Cardiac fibroblast (primary cell): ENCODE measurements at places on chromosomes 3 and 15.

DNA sequence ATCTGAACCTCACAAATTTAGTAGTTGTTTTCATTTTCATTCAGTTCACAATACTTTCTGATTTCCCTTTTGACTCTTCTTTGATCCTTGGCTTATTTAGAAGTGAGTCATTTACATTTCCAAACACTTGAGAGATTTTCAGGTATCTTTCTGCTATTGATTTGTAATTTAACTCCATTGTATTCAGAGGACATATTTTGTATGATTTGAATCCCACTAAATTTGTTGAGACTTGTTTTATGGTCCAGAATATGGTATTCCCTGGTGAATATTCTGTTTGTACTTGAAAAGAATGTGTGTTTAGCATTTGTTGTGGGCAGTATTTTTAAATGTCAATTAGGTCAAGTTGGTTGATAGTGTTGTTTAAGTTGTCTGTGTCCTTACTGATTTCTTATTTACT, 29.6 kb downstream of the FAN1 start:
- DNase-seq = no peak

DNA sequence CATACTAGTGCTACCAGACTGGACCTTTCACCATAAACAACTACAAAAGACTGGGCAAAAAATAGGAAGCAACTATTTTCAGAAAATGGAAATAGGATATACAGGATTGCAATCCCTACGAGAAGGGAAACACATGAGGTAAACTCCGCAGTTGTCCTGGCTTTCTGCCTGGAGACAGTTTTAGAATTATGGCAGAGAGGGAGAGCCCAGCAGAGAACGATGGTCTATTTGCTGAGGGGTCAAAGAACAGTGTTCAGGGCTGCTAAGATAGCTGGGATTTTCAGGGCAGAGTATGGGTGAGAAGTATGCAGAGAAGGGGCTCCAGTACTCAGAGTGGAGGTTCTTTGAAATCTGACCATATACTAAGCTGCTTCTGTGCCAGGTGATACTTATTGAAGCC, 163.4 kb downstream of the CHDH start:
- no peak for DNase-seq

DNA sequence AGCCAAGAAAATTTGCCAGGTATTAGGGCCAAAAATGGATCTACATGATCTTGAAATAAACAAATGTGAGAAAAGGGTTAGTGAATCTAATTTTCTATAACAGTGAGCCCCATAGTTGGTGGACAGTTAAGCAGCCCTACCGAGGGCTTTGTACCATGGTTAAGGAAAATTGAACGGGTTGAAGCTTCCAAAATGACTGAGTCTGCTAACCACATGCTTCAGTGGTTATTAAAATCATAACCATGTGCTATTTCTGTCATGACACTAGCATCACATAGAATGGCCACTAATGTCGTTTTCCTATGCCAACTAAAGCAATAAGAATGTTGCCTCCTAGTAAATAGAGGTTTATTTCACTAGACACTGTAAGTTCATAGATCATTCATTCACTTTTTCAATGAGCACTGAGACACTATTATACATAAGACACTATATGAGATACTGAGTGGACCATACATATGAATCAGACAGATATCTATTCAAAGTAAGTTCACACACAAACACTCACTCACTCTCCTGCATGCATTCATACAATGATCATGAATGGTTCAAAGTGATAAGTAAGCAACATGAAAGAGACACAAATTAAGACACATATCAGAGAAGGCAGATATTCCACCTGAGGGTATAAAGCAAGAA, 4.3 kb downstream of the SST start:
- DNase-seq = no peak

DNA sequence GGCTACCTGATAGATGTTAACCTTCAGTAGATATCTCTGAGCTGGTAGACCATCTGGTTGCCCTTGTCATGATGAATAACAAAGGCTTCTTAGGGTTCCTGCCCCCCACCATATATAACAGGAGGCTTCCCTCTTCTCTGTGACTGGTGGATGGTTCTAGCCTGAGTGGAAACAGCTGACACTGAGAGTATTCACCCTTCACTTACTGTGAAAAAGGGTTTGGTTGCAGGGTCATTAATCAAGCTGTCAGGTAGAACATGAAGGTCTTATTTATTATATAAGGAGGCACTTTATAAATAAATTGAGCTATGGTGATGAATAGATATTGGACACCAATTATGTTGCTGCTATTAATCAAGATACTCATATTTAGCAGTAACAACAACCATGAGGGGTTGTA, 58.6 kb downstream of the CACNA2D3 start:
- no peak for DNase-seq

GRCh38 chr3:151804267-151804666, 9.6 kb upstream of the AADAC start:
- DNase-seq = no peak

DNA sequence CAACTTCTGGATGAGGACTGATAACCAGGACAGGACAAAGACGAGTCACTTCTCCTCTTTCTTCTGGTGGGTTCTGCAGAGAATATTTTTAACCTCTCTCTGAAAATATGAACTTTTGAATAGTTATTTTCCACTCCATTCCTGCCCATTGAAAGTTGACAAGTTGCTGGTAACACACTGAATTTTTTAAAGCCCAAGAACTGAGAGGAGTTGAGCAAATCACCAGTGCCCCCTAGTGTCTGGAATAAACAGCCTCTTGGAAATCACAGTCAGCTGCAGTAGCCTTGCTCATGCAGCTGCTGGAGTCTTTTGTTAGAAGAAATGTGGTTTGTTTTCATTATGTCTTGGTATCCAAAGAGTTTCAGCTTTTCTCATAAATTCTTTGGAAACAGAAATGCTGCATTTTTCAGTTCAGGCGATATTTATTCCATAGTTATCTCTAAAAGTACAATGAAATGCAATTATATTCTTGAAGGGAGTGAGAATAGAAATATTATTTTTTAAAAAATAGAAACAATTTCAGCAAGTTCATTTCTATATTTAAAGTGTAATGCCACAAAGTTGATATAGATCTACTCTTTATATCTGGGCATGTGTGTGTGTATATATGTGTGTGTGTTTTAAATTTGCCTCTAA, 741.0 kb upstream of the CBLB start:
- peak; percentile 96 for DNase-seq

DNA sequence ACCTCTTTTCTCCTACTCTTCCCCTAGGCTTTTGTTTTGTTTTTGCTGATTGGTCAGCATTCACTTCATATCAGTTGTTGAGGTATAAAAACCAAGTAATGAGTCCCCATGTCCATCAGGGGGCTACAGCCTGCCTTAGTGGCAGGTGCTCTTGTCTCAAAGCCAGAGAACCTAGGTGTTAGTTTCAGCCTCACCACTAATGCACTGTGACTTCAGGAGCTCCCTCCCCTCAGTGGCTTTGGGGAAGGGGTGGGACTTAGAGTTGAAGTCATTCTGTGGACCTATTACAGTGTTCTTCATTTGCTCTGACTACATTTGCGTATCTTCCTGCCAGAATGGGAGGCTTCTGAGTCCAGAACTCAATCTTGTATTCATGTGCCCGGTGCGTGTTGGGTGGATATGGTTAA, 41.6 kb downstream of the NR2C2 start:
- no peak for DNase-seq

DNA sequence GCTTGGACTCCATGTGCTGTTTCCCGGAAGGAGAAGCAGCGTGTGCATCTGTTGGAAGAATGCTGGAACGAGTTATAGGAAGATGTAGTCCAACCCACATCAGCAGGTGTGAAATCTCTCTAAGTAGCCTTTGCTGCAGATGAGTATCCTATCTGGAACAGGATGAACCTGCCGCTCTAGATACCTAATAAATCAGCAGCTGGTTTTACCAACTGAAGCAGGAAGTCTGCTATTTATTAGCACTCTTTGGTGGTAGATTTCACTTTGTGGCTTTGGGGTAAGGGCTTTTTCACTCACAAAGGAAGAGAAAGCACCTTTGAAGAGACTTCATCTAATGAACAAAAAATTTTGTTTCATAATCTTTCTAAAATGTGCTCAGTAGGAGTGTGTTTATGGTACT, 66.4 kb downstream of the DCUN1D1 start:
- DNase-seq = no peak
